A549 treated with Hydrocortisone at 1 μM for 4 hours (cell line): ENCODE measurements at places on chromosomes 1 and 21. TPM values are rescaled to one million over a fixed set of nuclear protein-coding genes. Genes with fewer than 3 reads are reported as not detected.

C1QTNF12 gene
- 0.97 to 2.3 TPM (median 1.3 TPM) in 5 replicates for total RNA-seq

GSTM1 gene
- not detected in 5 replicates for total RNA-seq

HSF2BP gene
- 1.8 to 2.2 TPM (median 2.1 TPM) in 5 replicates for total RNA-seq

MIXL1 gene
- total RNA-seq: 0.03 to 0.21 TPM (median 0.13 TPM) in 3 of 5 replicates, not detected in the others

FAM151A gene
- 0.15 to 0.29 TPM (median 0.24 TPM) in 5 replicates for total RNA-seq

KLF17 gene
- total RNA-seq: 0.32 to 0.76 TPM (median 0.47 TPM) in 5 replicates

IL19 gene
- total RNA-seq: not detected in 5 replicates

KLF18 gene
- total RNA-seq: 0.03 to 0.05 TPM in 2 of 5 replicates, not detected in the others

EDARADD gene
- total RNA-seq: 2.9 to 3.6 TPM (median 3.2 TPM) in 5 replicates

KDF1 gene
- 0.20 to 0.35 TPM (median 0.26 TPM) in 5 replicates for total RNA-seq

TRABD2B gene
- 2.6 to 4.7 TPM (median 3.3 TPM) in 5 replicates for total RNA-seq

ADAM30 gene
- not detected in 5 replicates for total RNA-seq

BEST4 gene
- total RNA-seq: 0.23 to 0.37 TPM (median 0.32 TPM) in 5 replicates

B3GALT2 gene
- total RNA-seq: not detected in 5 replicates

ATP1A4 gene
- not detected in 5 replicates for total RNA-seq

AUNIP gene
- 7.8 to 9.8 TPM (median 8.5 TPM) in 5 replicates for total RNA-seq

KLHL12 gene
- 16.3 to 20.8 TPM (median 18.5 TPM) in 5 replicates for total RNA-seq

FAM167B gene
- 0.16 to 0.70 TPM (median 0.55 TPM) in 5 replicates for total RNA-seq

TAS1R1 gene
- total RNA-seq: not detected in 5 replicates

TDRD10 gene
- total RNA-seq: 0.10 to 0.16 TPM in 2 of 5 replicates, not detected in the others

PAQR6 gene
- 2.7 to 4.3 TPM (median 3.3 TPM) in 5 replicates for total RNA-seq

SPOCD1 gene
- total RNA-seq: 3.6 to 4.9 TPM (median 3.9 TPM) in 5 replicates

F13B gene
- total RNA-seq: 0.05 to 0.08 TPM (median 0.07 TPM) in 5 replicates

OR2AK2 gene
- total RNA-seq: not detected in 5 replicates

MAP1LC3C gene
- total RNA-seq: 0.17 to 0.28 TPM (median 0.18 TPM) in 4 of 5 replicates, not detected in the other

BGLAP gene
- 0.16 to 0.62 TPM (median 0.30 TPM) in 3 of 5 replicates, not detected in the others for total RNA-seq

OR6N1 gene
- total RNA-seq: not detected in 5 replicates

CCNL2 gene
- total RNA-seq: 42.3 to 54.3 TPM (median 50.5 TPM) in 5 replicates

ZFP69 gene
- not detected in 5 replicates for total RNA-seq

CYP4B1 gene
- 0.09 to 0.10 TPM (median 0.10 TPM) in 3 of 5 replicates, not detected in the others for total RNA-seq

ZBTB8A gene
- 3.8 to 5.0 TPM (median 4.1 TPM) in 5 replicates for total RNA-seq

HNRNPCL4 gene
- total RNA-seq: not detected in 5 replicates

EXO1 gene
- 20.0 to 29.8 TPM (median 22.7 TPM) in 5 replicates for total RNA-seq

SRSF11 gene
- 54.2 to 85.2 TPM (median 68.4 TPM) in 5 replicates for total RNA-seq

USP25 gene
- total RNA-seq: 8.6 to 13.3 TPM (median 11.0 TPM) in 5 replicates

HRNR gene
- not detected in 5 replicates for total RNA-seq
